Right cardiac atrium (tissue), 5 donors: ENCODE measurements at places on chromosomes 12 and 14. TPM values are rescaled to one million over a fixed set of nuclear protein-coding genes. Genes with fewer than 3 reads are reported as not detected.

The DNAI7 gene
- total RNA-seq = 1.3 TPM

The SPTB gene
- 82.5 TPM for total RNA-seq

The DICER1 gene
- 24.5 TPM for total RNA-seq

DNA sequence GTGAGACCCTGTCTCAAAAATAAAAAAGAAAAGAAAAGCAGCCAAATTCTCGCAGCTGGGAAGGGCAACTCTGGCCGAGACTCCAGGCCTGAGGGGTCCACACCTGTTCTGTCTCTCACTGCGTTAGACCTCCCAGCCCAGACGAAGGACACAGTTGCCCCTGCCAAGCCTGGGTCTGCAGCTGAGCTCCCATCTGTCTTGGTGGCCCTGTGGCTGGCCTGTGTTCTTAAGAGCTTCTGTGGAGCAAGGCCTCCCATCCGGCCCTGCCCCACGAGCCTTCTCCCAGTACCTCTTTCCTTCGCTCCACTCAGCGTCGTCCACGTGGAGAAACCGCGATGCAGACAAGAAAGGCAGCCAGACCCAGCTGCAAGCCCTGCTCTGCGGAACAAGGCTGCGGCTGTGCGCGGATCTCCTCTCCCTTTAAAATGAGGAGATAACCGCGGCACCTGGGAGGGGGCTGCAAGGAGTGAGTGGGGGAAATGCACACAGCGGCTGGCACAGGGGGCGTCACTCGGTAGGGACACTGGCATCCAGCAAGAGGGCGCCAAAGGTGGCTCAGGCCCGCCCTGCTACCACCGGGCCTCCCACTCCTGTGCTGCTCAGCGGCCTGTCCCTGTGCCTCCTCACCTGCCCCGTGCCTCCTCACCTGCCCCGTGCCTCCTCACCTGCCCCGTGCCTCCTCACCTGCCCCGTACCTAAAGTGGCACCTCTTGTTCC is 42.4 kb downstream of the LRRC74A start:
- no peak for DNase-seq

The SLC17A8 gene
- total RNA-seq = not detected
